H4 (cell line): ENCODE measurements at places on chromosomes 5 and 9. TPM values are rescaled to one million over a fixed set of nuclear protein-coding genes. Genes with fewer than 3 reads are reported as not detected.

The SCGB3A2 gene
- total RNA-seq, result not detected in 2 replicates

DNA sequence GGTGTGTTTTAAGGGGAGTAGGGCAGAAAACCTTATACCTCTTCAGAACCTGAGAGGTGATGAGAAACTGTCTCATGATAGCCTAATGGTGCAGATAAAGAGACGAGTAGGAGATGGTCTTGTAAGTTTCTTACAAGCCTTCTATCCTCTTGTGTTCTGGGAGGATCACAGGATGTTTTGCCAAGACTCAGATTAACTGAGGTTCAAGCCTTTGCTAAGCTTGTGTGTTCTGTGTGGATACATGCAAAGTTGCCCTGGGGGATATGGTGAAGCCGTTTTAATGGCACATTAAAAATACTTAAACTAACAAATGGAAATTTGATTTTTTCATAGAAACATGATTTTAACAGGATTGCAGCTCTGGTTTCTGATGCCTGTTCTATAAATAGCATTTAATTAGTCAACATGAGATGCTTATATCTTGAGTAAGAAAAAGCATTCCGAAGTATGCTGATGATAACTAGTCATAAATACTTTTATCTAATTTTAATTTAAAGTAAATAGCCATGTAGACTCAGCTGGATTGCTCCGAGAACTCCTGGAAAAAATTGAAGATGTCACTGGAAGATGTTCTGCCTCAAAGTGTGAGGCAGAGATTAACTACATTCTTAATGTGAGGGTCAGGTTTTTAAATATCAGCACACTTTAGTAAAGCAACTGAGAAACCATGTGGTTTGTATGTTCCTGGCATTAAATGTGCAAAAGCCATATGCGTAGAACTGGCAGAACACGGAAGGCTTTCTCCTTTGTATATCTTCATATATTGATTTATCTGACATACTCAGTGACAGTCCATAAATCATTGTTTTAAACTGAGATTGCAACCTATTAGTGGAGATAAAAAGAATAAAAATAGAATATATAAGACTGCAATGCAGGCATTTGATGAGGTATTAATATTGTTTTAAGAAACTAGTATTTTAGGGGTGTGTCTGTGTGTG lies 53.7 kb downstream of the IPO11 start:
- no peak for DNase-seq

The IFNA21 gene
- total RNA-seq, result 0.15 TPM in 1 of 2 replicates, not detected in the other

- DNase-seq, result no peak
Observed at GRCh38 chr9:104835161-104835560, 71.2 kb downstream of the NIPSNAP3B start.

DNA sequence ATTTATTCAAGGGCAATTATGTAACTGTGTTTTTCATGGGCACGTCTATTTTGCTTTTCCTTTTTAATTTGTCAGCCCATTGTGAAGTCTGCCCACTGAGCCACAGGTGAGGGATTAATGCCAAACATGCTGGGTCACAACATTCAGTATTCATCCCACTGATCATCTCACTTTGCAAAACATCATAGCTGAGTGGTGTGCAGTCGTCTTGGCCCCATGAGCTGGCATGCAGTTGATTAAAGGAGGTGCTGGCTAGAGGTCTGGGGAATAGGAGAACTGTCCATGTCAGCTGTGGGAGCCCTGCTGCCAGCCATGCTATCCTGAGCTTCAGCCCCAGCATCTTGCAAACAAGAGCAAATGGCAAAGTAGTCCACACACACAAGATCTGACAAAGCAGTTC lies 11.7 kb upstream of the ESM1 start:
- DNase-seq, result no peak

GRCh38 chr5:180669661-180670060 lies 20.3 kb upstream of the FLT4 start:
- DNase-seq, result no peak

- no peak for DNase-seq
Observed at GRCh38 chr9:5205071-5205470, 19.6 kb upstream of the INSL6 start.
